ENCODE measurements at places on chromosomes 1 and 21.
A peak's percentile ranks its signal among the peaks of the same experiment; 100 is the strongest.

DNA sequence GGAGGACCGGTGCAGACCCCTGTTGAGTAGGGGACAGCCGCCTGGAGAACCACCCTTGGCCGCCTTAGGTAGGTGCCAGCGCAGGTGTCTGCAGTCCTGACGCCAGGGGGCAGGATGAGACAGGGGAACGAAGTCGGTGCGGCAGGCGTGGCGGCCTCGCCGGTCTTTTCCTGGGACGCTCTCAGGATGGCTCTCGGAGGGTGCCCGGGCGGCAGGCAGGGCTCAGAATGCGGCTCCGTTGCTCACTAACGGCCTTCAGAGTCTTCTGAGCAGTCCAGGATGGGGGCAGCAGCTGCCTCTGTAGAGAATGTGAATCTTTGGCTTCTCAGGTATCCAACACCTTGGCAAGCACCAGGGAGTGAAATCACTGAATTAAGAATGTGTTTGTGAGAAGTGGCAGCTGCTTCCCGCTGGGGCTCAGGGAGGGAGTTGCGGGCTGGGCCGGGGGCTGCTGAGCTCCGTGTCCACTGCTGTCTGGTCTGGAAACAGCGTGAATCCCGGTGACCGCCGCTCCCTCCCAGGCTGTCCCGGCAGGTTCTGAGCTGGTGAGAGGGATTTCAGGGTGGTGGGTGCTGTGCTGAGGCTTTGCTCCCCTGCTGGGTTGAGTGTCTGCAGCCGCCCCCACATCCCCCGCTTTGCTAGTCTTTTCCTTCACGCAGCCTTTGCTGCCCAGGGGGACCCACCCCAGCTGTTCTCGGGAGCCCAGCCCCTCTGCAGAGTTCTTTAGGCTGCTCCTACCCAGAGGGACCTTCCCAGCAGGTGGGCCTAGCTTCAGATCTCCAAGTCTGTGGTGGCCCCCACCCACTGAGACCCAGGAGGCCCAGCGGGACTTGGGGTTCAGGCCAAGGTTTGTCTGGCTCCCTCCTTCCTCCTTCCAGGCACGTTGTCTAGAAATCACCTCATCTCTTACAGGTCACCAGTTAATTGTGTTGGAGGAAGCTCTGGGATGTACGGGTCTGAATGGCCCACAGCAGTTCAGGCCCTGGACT is 11.1 kb upstream of the C1orf174 start:
- DNase-seq: peak; percentile 68

GRCh38 chr1:183058851-183059502 is 35.8 kb downstream of the LAMC1 start:
- no peak for DNase-seq

DNA sequence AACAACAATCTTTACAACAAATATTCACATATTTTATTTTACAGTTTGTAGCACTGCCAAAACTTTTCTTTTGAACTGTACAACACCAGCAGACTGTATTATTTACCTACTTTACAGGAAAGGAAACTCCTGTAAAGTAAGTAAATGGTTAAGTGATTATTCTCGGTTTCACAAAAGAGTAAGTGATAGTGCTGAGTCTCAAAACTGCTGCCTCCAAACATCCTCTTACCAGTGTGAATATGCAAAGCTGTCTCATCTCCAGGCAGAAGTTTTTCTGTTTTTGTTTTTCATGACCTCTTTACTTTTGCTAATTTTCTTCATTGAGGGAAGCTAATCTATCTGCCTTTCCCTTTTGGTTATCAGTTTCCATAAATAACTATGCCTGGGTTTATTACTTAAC is 286.7 kb downstream of the SRGAP2C start:
- no peak for DNase-seq

DNA sequence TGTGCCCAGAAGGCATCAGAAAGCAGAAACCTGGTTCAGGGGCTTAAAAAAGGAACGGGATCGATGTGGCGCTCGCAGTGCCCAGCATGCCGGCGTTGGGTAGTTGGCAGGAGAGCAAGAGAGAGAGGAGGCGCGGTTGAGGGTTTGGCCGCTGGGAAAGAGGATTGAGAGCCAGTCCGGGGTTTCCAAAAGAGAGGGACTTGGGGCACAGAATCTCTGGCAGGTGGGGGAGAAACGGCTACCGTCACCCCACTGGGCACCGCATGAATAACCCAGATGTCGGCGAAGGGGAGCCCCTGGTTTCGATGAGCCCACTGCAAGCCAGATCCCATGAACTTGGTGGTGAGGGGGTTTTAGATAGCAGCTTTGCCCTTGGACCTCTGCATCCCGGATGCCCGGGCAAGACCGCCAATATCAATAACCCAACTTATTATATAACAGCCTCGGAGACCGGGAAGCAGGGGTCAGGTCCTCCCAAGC is 60.4 kb upstream of the ACOT11 start:
- no peak for DNase-seq

GRCh38 chr1:206014601-206015000 is 9.1 kb downstream of the CTSE start:
- DNase-seq: no peak

- DNase-seq: no peak
Measured at GRCh38 chr1:194047206-194047605, 860.8 kb upstream of the B3GALT2 start.

- no peak for DNase-seq
Measured at GRCh38 chr1:232011961-232012360, 385.4 kb downstream of the DISC1 start.

GRCh38 chr21:45403825-45404729 is 888 bp upstream of the COL18A1 start:
- no peak for DNase-seq

DNA sequence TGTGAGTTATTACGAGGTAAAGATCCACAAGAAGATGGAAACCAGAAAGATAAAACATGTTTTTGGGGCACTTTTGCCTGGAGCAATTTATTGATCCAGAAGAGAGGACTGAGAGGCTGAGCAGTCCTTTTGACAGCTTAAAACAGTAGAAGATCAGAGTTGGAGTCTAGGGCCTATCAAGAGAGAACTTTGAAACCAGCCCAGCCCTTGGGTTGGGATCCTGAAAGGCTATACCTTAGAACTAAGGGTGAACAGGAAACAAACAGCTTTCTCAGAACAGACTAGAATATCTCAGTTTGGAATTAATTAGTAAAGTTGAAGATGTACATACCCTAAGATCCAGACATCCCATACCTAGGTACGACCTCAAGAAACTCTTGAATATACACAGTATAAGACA is 89.6 kb downstream of the ZZZ3 start:
- no peak for DNase-seq

GRCh38 chr1:86913399-86913895 is 479 bp downstream of the SELENOF start:
- peak; percentile 8 for DNase-seq

GRCh38 chr1:163785868-163786405 is 464.2 kb downstream of the NUF2 start:
- no peak for DNase-seq

GRCh38 chr21:44539991-44540666 is at the start of gene KRTAP10-1:
KRTAP10-1 (minus strand) TSS chr21:44540195; CDS start chr21:44540150, 45 bp downstream.
- DNase-seq: no peak

DNA sequence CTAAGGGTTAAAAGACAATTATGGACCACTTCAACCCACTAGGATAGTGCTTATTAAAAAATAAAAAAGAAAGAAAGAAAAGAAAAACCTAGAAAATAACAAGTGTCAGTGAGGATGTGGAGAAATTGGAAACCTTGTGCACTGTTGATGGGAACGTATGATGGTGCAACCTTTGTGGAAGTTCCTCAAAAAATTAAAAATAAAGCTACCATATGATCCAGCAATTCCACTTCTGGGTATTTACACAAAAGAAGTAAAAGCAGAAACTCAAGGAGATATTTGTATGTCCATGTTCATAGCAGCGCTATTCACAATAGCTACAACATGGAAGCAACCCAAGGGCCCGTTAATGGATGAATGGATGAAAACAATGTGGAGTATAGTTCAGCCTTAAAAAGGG is 115.2 kb upstream of the ATP1A1 start:
- no peak for DNase-seq

- no peak for DNase-seq
Measured at GRCh38 chr1:118323246-118323645, 138.2 kb upstream of the SPAG17 start.

DNA sequence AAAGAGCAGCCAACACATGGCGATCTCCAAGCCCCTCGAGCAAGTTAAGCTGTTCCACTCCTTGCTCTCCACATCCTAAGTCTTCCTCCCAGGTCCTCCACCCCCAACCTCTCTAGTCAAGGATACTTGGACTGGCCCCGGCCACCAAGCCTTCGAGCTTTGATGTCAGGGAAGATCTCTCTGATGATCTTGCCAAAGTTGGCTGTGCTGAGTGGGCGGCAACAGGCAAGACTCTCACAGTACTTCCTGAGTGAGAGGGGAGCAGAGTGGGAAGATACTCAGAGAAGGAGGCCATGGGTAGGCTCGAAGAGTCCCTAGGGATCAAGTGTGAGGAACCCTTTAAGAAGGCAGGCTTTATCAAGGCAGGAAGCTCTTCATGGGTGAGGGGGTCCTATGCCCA is 2.8 kb downstream of the RFX5 start:
- DNase-seq: no peak

GRCh38 chr1:94094469-94095111 is 26.4 kb downstream of the ABCA4 start:
- DNase-seq: no peak

DNA sequence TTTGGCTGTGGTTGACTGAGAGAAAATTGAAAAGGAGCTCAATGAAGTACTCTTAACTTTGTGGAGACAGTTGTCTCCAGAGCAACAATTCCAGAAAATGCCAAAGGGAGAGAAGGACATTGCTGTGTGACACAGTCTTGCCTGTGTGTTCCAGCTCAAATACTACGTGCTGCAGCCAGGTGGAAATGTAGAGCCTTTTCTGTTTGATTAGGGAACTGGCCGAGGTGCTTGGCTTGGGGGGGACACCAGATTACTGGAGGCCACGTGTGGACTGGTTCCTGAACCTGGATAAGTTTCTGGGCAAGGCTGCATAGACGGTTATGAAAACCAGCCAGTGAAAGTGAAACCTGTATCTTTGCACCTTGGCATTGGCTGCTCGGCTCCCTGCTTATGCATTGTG is 217.9 kb downstream of the CTH start:
- DNase-seq: no peak

DNA sequence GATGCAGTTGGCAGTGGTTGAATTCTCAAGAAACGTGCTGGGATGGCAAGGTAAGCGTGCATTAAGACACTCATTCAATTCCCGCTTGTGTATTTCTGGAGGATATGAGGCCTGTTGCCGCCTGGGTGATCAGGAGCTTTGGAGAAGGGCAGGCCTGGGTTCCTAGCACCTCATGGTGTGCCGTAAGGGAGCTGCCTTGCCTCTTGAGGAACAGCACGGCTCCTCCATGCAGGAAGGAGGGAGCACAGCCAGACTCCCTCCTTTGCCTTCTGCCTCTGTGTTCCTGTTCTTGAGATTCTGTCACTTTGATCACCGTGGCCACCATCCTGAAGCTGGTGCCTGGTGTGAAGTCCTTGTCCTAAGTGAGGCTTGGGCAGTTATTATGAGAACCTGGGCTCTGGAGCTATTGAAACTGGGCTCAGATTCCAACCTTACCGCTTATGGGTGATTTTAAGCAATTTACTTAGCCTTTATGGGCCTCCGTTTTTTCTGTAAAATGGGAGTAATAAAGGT is 18.3 kb downstream of the SLFNL1 start:
- no peak for DNase-seq

DNA sequence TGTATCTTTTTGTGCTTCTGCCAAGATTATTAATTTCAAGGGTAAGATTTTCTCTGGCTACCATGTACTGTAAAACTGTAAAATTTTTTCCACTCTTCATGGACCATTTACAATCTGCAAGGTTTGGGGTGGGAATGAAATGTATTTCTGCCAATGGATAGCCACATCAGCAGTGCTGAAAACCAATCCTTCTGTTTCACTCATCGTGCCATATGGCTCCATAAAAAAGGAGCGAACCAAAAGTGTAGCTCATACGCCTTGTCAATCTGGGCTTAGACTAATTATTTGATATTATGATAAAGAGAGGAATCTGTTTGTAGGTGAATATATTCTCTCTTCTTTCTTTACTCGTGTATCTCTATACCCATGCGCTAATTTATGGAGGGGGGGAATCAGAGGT is 3.0 kb upstream of the SLC44A5 start:
- no peak for DNase-seq

- DNase-seq: no peak
Measured at GRCh38 chr1:154583773-154584172, 16.2 kb downstream of the CHRNB2 start.

GRCh38 chr1:207336559-207337467 is 15.3 kb downstream of the CD55 start:
- peak; percentile 81 for DNase-seq

- DNase-seq: peak; percentile 28
Measured at GRCh38 chr1:204190212-204191211, 5.8 kb downstream of the KISS1 start.

DNA sequence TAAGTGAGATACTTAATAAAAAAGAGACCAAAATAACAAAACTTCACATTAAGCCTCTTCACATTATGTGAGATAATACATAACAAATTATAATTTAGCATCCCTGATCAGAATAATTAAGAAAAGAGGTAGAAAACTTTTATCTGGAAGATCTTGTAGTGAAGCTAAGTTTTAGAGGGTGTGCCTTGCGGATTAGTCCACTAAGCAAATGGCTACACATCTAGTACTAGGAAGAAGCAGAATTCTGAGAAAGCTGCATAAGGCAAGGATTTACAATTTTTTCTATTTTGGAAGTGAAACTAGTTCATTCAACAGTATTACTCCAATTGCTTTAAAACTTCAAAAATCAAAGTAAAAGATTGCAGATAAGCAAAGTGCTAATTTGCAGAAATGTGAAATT is 3.5 kb downstream of the YOD1 start:
- DNase-seq: no peak

- DNase-seq: no peak
Measured at GRCh38 chr21:24259241-24259640, 1348.0 kb downstream of the MRPL39 start.

- DNase-seq: no peak
Measured at GRCh38 chr1:25908161-25908560, 1.9 kb upstream of the STMN1 start.

DNA sequence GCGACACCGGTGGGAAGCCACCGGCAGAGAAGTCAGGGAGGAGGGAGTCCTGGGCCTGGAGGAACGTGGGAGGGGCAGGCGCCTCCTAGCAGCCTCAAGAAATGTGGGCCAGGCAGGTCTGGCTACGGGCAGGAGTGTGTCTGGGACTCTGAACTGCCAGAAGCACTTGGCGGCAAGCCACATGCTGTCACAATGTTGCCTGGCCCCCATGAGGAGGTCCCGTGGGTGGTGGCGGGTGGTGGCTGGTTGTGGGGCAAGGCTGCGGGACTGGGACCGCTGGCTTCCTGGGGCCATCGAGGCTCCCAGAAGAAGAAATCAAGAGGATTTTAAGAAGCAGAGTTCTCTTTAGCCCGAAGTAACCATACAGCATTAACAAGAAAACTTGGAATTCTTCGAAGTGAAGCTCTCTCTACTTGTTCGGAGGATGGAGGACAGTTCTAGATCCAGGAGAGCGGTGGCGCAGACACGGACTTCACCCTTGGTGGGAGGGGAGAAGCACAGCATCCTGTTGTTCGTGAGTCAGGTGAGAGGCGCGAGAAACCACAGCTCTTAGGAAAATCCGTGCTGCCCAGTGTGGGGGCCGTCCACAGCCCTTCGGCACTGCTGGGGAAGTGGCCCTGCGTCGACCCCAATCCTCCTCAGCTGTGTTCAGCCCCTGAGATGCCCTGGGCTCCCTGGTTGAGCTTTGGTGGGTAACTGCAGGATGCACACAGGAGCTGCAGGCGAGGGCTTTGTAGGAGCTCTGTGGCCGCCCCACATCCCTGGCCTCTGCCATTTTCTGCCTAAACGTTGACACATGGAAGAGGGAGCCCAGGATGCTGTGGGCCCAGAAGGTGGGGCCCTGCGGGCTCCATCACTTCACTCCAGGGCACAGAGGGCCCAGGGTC is 12.4 kb downstream of the SKI start:
- DNase-seq: no peak

GRCh38 chr1:183841550-183841949 is 36.6 kb downstream of the RGL1 start:
- DNase-seq: no peak

All from CD4-positive, alpha-beta T cell treated with Interferon alpha-2 for 1 hour (primary cell).